ENCODE measurements at places on chromosomes 6 and 20.

DNA sequence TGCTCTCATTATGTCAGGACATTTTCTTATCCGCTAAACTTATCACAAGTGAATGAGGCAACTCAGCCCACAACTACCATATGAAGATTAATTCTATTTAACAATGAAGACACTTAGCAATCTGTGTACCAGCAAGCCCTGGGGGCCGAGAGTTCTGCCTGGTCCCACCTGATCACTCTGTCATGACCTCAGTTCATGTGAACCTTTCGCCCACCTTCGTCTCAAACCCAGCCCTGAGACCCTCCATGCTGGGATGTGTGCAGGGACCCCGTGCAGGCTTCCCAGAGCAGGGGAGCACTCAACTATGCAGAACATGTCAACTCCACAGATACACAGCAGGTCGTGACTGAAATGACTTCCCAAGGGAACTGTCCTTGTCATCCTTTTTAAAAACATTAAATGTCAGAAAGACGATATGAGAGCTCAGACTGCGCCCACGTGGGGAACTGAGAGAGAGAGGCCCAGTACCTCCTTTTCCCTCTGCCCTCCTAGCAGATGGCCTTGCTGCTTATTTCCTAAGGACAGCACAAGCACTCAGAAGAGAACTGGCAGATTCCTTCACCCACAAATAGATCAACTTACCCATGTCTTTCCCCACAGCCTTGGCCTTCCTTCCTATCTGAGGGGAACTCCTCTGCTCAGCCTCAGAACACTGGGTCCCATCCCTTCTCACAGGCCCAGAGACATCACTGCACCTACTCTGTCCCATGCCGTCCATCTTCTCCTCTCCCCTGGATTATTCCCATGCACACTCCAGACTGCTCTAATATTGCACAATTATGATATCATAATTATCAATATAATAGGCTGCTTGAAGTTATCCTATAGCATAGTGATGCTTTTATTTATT, 11.5 kb downstream of the ABHD12 start:
- H3K36me3 ChIP-seq: no peaks in the 10 kb centered on the region
- no peaks in the 10 kb centered on the region for H3K27me3 ChIP-seq
- no peaks in the 10 kb centered on the region for H3K4me1 ChIP-seq
- no peak for DNase-seq
- no peak overlapping the region for H3K4me3 ChIP-seq
- H3K27ac ChIP-seq: no peak overlapping the region

DNA sequence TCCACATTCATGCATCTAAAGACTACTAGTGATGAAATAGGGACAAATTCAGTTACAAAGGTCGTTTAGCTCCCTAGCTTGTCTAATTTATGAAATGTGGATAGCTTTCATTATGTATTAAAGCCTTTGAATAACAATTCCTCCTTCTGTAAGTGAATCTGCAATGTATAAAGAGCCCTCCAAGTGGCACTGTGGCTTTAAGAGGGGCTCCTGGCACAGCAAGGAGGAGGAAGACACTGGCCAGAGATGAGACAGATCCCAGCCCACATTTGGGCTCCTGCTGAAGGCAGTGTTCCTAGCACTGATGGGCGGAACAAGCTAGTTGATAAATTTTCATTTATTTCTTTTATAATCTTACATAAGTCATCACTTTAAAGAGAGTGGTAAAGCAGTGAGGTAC, 17.6 kb upstream of the FUCA2 start:
- H3K4me1 ChIP-seq: no peaks in the 10 kb centered on the region
- H3K27me3 ChIP-seq: peaks cover 9% of the 10 kb centered on the region
- H3K4me3 ChIP-seq: no peak overlapping the region
- no peak for DNase-seq
- no peak overlapping the region for H3K27ac ChIP-seq

- DNase-seq: peak; percentile 63
- H3K4me3 ChIP-seq: no peak overlapping the region
- peak overlapping the region; percentile 40 for H3K27ac ChIP-seq
- no peaks in the 10 kb centered on the region for H3K36me3 ChIP-seq
Measured at GRCh38 chr20:59825944-59826759, 107.3 kb downstream of the SYCP2 start.

- no peaks in the 10 kb centered on the region for H3K36me3 ChIP-seq
- no peaks in the 10 kb centered on the region for H3K4me1 ChIP-seq
- no peak for DNase-seq
Measured at GRCh38 chr6:130922922-130923321, 95.7 kb downstream of the SMLR1 start.

- DNase-seq: no peak
- no peaks in the 10 kb centered on the region for H3K27me3 ChIP-seq
- H3K4me3 ChIP-seq: no peak overlapping the region
- H3K36me3 ChIP-seq: peaks cover 10% of the 10 kb centered on the region
- H3K4me1 ChIP-seq: peaks cover 33% of the 10 kb centered on the region
- H3K27ac ChIP-seq: no peak overlapping the region
Measured at GRCh38 chr6:47238456-47238995, 71.2 kb downstream of the TNFRSF21 start.

- H3K4me1 ChIP-seq: no peaks in the 10 kb centered on the region
- no peak for DNase-seq
- H3K4me3 ChIP-seq: no peak overlapping the region
- no peaks in the 10 kb centered on the region for H3K36me3 ChIP-seq
Measured at GRCh38 chr6:84815896-84816735, 51.7 kb upstream of the TBX18 start.

DNA sequence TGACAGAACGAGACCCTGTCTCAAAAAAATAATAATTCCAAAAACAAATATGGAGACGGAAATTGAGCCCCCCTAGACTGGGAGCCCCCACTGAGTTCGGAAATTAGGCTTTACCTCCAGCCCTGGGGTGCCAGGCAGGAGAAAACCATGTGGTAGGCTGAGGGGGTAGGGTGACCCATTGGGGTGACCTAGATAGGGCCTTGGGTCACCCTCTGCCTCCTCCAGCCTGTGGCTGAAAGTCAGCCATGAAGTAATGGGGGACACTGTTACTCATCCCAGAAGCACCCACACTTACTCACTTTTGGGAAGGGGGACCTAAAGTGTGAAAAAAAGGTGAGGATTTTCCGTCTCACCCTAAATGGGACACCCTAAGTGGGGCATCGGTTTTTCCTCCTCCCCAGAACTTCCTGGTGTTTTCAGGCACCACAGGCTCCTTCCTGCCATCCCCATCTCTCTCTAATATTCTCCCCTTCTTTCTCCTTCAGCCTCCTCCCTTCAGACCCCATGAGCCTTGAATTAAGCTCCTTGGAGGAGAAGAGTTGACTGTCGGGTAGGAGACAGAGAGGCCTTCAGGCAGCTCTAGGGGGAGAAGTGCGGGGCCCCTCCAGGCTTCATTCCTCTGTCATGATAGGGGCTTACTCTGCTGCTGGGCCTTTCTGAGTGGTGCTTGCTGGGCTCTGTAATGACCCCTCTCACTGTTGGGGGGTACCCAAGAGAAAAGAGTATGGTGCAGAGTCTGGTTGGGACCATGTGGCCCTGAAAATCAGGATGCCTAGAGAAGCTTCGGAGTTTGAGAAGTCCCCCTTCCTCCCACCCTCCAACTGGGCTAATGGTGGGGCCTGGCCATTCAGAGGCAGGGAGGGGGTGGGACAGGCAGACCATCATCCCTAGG, 2.4 kb downstream of the LTB start:
- H3K27ac ChIP-seq: no peak overlapping the region
- H3K27me3 ChIP-seq: no peaks in the 10 kb centered on the region
- no peak for DNase-seq
- no peaks in the 10 kb centered on the region for H3K36me3 ChIP-seq

DNA sequence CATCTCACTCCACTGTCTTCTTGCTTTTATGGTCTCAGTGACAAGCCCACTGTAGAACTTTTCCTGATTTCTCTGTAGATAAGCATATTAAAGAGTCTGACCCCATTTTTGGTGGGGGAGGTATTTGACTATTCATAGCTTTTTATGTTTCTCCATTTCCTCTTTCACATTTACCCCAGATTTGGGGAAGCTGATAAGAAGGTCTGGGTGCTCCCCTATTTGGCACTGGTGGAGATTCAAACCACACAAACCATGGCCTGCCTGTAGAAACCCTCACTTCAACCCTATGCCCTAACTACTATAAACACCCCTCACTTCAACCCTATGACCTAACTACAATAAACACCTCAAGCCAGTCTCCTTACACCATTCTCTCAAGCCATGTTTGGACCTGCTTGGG, 196.2 kb upstream of the SYNDIG1 start:
- H3K4me1 ChIP-seq: no peaks in the 10 kb centered on the region
- H3K27me3 ChIP-seq: no peaks in the 10 kb centered on the region
- no peaks in the 10 kb centered on the region for H3K36me3 ChIP-seq
- no peak for DNase-seq

DNA sequence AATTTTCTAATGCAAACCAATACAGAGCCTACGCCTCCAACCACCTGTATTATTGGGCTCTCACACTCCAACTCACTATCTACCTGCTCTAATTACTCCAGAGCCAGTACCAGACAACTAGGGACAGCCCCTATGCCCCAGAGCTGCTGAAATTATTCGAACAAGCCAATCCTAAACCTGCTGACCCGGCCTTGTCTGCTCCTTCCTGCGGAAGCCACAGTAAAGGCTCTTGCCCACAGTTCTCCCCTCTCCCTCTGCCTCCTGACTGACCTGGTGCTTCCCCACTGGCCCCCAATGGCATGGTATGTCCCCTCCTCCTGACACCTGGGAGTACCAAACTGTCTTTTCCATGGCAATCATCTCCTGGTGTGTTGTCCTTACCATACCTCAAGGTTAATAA, 4.1 kb upstream of the TOX2 start:
- peaks cover 17% of the 10 kb centered on the region for H3K27me3 ChIP-seq
- no peaks in the 10 kb centered on the region for H3K36me3 ChIP-seq
- peaks cover 6% of the 10 kb centered on the region for H3K4me1 ChIP-seq

DNA sequence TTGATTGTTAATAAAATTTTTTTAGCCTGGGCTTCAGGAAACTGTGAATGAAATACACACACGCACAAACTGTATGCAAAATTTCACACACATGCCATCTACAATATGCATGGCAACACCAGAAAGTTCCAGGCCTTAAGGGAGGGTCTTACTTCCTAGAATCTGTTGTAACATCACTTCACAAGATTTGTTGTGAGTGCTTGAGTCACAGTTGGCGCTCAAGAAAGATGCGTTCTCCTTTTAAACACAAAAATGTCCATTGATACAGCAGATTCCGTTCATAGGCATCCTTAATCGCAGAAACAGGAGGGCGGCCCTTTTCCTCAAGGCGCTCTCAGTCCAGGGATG, 485 bp upstream of the RTF2 start:
- peak overlapping the region; percentile 91 for H3K27ac ChIP-seq
- H3K36me3 ChIP-seq: peaks cover 4% of the 10 kb centered on the region
- H3K27me3 ChIP-seq: no peaks in the 10 kb centered on the region

- no peak overlapping the region for H3K27ac ChIP-seq
- H3K4me1 ChIP-seq: no peaks in the 10 kb centered on the region
- no peak overlapping the region for H3K4me3 ChIP-seq
- peaks cover 3% of the 10 kb centered on the region for H3K36me3 ChIP-seq
- no peak for DNase-seq
Measured at GRCh38 chr6:20416567-20417345, 15.1 kb downstream of the E2F3 start.

- H3K36me3 ChIP-seq: no peaks in the 10 kb centered on the region
- H3K4me3 ChIP-seq: no peak overlapping the region
- DNase-seq: no peak
Measured at GRCh38 chr20:54167909-54168872, 5.6 kb downstream of the CYP24A1 start.

DNA sequence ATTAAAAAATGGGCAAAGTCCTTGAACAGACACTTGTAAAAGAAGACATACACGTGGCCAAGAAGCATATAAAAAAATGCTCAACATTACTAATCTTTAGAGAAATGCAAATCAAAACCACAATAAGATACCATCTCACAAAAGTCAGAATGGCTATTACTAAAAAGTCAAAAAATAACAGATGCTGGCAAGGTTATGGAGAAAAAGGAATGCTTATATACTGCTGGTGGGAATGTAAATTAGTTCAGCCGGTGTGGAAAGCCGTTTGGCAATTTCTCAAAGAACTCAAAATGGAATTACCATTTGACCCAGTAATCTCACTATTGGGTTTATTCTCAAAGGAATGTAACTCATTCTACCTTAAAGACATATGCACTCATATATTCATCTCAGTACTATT, 166.6 kb downstream of the KHDC1L start:
- no peaks in the 10 kb centered on the region for H3K4me1 ChIP-seq
- H3K27ac ChIP-seq: no peak overlapping the region
- H3K27me3 ChIP-seq: no peaks in the 10 kb centered on the region
- no peaks in the 10 kb centered on the region for H3K36me3 ChIP-seq
- no peak overlapping the region for H3K4me3 ChIP-seq

DNA sequence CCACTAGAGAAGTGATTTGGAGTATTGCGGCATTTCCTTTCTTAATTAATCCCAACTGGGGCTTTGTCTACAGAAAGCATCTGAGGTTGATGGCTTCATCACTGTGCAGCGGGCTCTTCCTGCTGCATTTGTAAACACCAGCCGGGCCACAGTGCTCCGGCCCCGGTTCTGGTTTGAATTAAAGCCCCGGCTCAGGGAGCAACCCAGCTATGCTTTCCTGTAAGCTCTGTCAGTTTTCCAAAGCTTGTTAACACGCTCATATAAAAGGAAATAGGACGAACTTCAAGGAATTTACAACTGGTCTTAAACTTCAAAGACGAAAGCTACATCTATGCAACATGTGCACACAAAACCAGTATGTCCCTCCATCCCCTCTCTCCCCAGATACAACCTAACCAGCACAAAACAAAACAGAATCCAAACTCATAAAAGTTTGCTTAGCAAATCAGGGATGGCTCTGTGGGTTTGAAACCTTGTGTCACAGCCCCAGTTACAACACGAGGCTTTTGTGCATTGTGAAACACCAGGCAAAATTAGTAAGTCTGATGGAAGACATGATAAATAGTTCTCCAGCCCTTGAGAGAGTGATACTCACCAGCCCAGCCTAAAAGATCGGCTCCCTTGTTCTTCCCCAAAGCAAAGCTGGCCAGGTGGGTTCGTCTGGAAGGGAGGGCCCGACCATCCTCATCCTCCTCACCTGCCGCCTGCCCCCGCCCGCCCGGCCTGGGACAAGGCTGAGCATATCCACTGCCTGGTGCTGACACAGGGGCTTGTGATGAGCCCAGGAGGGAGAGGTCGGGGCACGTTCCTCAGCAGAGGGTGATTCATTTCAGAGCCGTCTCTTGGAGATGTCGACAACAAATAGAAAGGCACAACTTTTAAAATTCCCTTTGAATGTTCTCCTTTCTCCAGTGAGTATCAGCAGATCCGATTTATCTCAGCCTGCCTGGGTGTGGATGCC, 197.9 kb downstream of the TFAP2C start:
- peak overlapping the region; percentile 83 for H3K27ac ChIP-seq
- no peaks in the 10 kb centered on the region for H3K36me3 ChIP-seq
- no peaks in the 10 kb centered on the region for H3K27me3 ChIP-seq
- peak overlapping the region; percentile 10 for H3K4me3 ChIP-seq
- H3K4me1 ChIP-seq: peaks cover 23% of the 10 kb centered on the region
